Activated CD4-positive, alpha-beta T cell treated with anti-CD3 and anti-CD28 coated beads, Interleukin-2, amount 10 ng/mL, durations not matched to agents 7 days and 5 days (primary cell): ENCODE measurements at places on chromosomes 3 and 15. TPM values are rescaled to one million over a fixed set of nuclear protein-coding genes. Genes with fewer than 3 reads are reported as not detected.

Gene CAPN3
- total RNA-seq: 5.3 TPM

Gene LMLN
- total RNA-seq: 2.7 TPM

DNA sequence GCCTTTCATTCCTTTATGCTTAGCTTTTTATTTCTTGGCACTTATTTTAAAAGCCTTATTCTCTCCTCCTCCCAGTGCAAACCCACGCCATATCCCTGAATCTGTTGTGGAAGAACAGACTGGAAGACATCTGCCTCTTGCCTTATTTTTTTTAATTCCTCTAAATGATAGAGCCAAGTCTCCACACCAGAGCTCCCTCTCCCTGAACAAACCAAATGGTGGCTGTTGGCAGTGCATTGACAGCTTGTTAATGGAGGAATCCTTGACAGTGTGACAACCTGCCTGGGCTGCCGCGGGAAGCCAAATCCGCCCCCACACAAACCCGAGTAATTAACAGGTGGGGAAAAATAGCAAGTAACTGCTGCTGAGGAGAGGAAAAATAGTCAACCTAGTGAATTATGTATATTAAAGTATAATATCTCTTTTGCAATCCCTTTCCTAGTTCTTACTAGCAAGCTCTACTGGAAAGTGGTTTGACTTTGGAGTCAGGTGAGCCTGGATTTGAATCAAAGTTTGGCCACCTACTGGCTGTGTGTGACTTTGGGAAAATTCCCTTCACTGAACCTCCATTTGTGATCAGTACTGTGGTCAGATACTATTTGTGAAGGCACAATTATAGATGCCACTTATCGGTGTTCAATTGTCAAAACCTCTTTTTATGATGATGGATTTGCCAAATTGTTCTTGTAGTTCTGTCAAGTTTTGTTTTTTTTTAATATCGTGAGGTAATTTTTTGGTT, 589.6 kb downstream of the PDCD6IP start:
- DNase-seq: no peak

GRCh38 chr3:154583086-154583634, 153.2 kb upstream of the GPR149 start:
- DNase-seq: no peak

DNA sequence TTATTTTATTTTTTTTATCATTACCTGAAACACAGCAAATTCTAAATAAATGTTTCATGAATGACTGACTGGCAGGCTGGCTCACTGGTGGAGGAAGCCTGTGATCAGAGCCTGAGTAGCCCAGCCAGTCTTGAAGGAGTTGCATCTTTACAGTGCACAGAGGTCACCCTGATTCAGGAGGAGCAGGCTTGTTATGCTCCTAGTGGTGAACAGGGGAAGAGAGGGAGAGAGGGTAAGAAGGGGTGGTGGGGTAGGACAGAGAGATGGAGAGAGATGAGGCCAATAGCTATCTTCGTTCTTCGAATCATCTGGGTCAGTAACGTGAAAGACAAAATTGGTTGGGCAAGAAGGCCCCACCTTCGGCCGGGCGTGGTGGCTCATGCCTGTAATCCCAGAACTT, 202.6 kb upstream of the MCTP2 start:
- no peak for DNase-seq

DNA sequence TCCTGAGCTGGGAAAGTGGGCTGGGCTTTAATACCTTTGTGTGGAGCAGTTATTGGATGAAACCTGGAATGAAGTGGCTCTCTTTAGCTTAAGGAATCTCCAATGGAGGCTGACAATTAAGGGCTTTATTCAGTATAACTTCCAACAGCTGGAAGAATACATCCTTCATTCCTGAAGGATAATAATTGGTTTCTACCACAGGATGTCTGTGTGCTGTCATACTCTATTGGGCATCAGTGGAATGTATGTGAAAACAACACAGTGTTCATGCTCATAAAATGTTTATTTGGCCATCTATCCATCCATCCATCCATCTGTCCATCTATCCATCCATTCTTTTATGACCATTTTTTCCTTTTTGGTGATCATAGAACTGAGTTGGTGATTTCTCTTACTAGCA, 220.7 kb upstream of the GAP43 start:
- no peak for DNase-seq

GRCh38 chr15:36479200-36479896, 100.1 kb upstream of the CDIN1 start:
- DNase-seq: no peak

DNA sequence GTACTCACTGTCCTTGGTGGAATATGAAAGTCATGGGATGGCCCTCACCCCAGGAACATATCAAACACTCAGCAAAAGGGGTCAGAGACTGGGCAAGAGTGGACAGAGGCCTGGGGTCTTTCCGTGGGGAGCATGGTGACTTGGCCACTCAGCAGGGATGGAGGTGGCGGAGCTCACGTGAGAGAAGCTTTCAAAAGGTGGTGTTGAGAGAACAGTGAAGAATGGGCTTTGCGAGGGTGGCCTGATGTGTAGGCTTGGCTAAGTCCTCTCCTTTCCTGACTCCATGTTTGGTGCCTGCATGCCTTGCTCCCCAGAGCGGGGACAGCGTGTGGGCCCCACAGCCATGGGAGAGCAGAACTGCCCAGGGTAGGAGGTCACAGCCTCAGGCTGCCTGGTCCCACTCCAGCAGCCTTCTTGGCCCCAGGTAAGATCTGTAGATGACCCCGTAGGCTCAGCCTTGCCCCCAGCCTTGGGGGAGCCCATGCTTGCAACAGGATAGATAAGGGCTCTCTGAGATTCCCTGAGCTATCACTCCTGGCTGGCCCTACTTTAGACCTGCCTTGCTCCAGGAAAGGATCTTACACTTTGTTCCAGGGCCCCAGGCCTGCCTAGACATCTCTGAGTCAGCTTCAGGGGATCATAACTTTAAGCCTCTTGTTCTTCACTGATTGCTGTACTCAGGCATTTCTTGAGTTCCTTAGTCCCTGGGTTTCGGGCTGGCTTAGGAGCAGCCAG, 17.0 kb downstream of the RPLP1 start:
- DNase-seq: peak; percentile 4

DNA sequence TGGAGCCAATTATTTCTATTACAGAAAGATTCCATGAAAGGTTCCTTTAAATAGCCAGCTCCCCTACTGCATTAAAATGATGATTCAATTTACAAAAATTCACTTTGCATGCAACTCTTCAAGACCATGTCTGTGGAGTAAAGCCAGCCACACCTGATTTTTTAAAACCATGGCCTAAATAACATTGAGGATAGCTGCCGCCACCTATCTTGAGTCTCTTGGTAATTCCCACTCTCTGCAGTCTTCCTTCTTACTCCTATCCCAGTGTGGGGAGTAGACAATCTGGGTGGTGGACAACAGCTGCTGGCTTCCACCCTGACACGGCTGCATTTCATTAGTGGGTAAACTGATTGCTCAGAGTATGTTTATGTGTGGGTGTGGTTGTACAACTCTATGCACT, 10.7 kb downstream of the LRTM1 start:
- no peak for DNase-seq

DNA sequence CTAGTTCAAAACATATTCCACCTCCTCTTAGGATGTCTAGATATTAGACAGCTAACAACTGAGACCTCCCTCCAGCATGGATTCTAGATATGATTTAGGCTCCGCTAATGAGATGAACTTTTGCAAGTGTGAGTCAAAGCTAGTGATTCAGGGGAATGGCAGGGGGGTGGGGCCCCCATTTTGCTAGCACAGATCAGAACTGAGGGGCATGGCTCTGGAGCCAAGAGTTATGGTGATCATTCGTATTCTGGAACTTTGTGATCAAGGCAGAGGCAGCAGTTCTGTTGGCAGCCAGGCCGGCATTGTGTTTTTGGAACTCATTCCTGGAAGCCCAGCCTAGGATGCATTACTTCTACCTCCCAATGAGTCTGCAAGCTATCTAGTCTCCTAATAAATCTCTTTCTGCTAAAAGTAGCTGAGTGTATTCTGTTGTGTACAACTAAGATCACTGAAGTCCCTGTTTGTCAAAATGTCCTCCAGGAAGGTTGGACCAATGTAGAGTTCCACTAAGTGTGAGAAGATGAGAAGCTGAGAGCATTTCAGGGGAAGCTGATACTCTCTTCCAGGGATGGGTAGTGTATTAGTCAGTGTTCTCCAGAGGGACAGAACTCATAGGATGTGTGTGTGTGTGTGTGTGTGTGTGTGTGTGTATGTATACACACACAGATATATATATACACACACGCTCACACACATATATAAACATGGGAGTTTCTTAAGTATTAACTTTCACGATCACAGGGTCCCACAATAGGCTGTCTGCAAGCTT, 312.7 kb downstream of the TLE3 start:
- no peak for DNase-seq

Gene PDIA3
- 330 TPM for total RNA-seq

DNA sequence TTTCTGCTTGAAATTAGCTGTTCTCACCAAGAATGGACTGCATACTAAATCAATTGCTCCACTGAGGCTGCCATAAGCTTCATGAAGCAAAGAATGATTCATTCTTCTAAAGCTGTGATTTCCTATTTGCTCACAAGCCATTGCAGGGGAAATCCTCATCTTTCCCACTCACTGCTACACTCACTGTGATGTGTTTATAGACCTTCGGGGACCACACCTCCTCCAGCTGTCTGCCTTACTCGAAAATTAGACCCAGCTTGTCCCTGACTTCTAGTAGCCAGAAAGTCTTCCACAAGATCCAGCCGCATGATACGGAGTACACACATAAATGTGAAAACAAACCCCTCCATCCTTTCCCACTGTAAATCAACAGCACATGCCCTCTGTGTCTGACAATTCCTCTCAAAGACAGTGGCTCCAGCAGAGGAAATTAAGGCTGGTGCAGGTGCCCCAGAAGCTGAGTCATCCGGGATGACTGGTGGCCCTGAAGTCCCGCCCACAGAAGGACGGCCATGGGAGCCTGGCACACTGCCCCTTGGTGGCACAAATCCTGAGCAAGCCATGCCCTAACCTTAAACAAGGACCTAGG, 172.0 kb downstream of the STT3B start:
- no peak for DNase-seq

DNA sequence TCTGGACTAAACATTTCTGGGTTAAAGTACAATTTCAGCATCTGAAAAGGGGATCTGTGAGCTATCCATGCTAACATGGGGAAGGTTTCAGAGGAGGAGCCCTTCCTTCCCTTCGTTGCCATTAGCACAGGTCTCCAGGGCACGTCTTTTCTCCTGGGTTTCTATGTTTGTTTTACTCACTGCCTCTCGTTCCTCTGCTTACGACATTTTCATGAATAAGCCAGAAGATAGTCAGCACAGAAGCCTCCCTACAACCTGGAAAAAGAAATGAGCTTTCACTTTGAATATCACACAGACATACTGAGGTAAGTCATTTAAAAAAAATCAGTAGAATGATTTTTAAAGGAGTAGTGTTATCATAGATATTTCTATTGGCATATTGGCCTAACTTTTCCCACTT, 117.2 kb upstream of the KCNMB2 start:
- no peak for DNase-seq

DNA sequence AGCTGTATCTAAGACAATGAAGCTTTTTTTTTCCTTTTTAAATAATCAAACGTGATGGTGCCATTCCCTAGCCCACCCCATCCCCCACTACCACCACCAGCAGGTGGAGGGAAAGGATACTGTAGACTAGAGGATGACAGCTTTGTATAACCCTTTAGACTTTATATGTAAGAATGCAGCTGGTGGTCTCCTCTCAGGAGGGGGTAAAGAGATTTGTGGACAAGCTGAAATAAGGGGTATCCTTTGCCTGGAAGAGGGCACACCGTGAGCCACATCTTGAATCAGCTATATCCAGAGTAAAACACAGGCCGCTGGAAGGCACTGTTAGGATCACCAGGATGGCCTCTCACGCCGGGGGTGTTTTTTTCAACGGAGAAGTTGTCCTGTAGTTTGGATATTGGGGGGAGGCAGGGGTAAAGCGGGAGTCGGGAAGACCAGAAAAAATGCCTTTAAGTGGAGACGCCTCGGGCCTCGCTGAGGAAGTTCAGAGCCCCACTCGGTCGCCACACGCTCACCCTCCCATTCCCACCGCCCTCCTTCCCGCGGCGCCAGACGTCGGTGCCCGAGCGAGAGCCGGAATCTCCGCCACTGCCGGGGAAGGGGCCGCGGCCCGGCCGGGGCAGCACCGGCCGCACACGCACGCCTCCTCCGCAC, 986 bp downstream of the KPNA4 start:
- DNase-seq: peak; percentile 10

- no peak for DNase-seq
Measured at GRCh38 chr3:169836942-169837275, 24.2 kb upstream of the LRRC34 start.
